ENCODE measurements at places on chromosomes 3 and 15.

GRCh38 chr3:120495809-120496208 lies 45.0 kb upstream of the FSTL1 start:
- H3K4me1 ChIP-seq, result no peaks in the 10 kb centered on the region
- H3K27me3 ChIP-seq, result peaks cover 11% of the 10 kb centered on the region
- H3K4me3 ChIP-seq, result no peak overlapping the region
- H3K27ac ChIP-seq, result no peak overlapping the region
- peaks cover 20% of the 10 kb centered on the region for H3K36me3 ChIP-seq

DNA sequence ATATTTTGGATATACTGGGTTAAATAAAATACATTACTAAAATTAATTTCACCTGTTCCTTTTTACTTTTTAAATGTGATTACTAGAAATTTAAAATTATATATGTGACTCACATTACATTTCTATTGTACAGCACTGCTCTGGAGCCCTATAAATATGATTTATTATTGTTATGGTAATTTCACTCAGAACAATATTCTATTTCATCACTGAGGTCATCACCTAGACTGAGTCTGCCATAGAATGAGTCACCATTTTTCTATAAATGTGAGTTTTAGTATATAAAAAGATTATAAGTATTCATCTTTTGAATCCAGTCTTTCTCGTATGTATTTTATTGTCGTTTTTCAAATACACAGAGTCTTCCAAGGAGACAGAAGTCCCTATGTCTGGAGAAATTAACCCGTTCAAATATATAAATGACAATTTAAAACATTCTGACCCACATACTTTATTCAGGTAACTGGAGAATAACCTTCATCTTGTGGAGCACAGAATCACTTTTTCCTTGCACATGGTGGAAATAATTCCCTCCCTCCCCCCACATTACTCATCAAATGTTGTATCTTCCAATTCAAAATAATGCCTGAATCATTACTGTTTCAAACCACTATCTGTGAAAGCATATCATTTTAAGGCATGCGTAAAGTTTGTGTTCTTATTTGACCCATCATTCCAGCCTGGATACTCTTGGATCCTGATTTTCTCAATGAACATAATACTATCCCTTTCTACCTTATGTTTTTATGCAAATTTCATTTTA lies 30.0 kb downstream of the CHST14 start:
- H3K4me3 ChIP-seq, result no peak overlapping the region
- H3K27ac ChIP-seq, result no peak overlapping the region
- H3K27me3 ChIP-seq, result peaks cover 29% of the 10 kb centered on the region
- no peaks in the 10 kb centered on the region for H3K4me1 ChIP-seq

- no peak overlapping the region for H3K27ac ChIP-seq
- H3K27me3 ChIP-seq, result no peaks in the 10 kb centered on the region
- no peaks in the 10 kb centered on the region for H3K36me3 ChIP-seq
- no peak for DNase-seq
- no peaks in the 10 kb centered on the region for H3K4me1 ChIP-seq
Measured at GRCh38 chr3:126573492-126574117, 14.9 kb upstream of the C3orf22 start.

DNA sequence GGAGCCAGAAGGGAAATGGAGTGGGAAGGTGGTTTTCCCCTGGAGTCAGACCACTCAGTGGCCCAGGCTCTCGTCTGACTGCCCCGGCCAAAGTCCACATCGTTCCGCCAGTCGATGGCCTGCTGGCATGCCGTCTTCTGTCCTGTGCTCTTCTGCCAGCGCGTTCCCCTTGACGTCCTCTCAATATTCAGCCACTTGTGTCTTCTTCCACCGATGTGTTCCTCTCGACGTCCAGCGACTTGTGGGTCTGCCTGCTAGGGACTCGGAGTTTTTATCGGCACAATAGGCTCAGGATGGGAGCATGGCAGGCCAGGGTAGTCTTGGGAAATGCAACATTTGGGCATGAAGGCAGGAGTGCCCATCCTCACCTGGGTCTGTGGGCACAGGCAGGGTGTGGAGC lies 542.5 kb upstream of the LMCD1 start:
- DNase-seq, result no peak
- H3K27me3 ChIP-seq, result peaks cover 5% of the 10 kb centered on the region
- H3K4me1 ChIP-seq, result no peaks in the 10 kb centered on the region
- no peak overlapping the region for H3K27ac ChIP-seq
- no peaks in the 10 kb centered on the region for H3K36me3 ChIP-seq
- H3K4me3 ChIP-seq, result no peak overlapping the region

DNA sequence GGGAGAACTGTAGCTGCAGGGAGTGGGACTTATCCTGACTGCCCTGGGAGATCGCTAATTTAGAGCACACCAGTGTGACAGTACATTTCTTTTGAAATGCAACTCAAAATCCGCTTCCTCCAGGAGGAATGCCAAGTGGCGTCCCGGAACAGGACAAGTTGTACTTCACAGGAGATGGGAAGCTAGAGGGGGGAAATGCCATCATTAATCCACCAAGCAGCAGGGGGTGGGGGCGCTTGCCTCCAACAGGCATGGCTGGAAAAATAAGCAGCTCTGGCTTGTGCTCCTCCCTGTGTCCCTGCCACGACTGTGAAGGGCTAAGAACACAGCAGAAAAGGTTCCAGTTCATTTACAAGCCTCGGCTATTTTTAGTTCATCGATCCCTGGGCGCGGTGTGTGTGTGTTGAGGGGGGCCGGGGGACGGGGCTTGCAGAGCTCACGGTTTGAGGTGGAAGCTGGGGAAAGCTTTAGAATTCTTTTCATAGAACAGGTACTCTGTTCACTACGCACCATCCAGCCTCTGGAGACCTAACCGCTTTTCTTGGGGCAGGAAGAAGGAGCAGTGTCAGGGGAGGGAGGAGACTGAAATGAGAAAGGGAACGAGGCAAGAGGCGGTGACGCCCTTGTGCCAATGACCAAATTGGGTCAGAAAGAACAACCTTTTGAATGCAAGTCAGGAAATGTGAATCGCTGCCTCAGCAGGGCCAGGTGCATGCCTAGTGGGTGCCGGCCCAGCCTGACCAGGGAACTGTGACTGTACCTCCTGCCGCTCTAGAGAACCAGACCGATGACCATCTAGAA lies 51.8 kb upstream of the DGKG start:
- peaks cover 18% of the 10 kb centered on the region for H3K4me1 ChIP-seq
- no peak overlapping the region for H3K27ac ChIP-seq
- peak overlapping the region; percentile 72 for H3K4me3 ChIP-seq
- DNase-seq, result no peak

- H3K27ac ChIP-seq, result peak overlapping the region; percentile 91
- no peaks in the 10 kb centered on the region for H3K27me3 ChIP-seq
- peaks cover 50% of the 10 kb centered on the region for H3K4me1 ChIP-seq
Measured at GRCh38 chr3:16286161-16286560, 21.1 kb downstream of the OXNAD1 start.

GRCh38 chr3:17179381-17180205 lies 294.8 kb downstream of the PLCL2 start:
- H3K36me3 ChIP-seq, result peaks cover 29% of the 10 kb centered on the region
- no peak overlapping the region for H3K4me3 ChIP-seq
- peaks cover 6% of the 10 kb centered on the region for H3K4me1 ChIP-seq
- H3K27me3 ChIP-seq, result no peaks in the 10 kb centered on the region
- H3K27ac ChIP-seq, result no peak overlapping the region
- peak; percentile 4 for DNase-seq

All from naive thymus-derived CD8-positive, alpha-beta T cell (primary cell).